Chondrocyte (in vitro differentiated cells): ENCODE measurements at places on chromosomes 4 and X.

GRCh38 chr4:76601791-76602190 is 166.8 kb downstream of the SHROOM3 start:
- no peak for DNase-seq
- H3K4me1 ChIP-seq = peaks cover 59% of the 10 kb centered on the region
- no peaks in the 10 kb centered on the region for H3K36me3 ChIP-seq

GRCh38 chrX:110308220-110308619 is 9.7 kb downstream of the AMMECR1 start:
- H3K4me3 ChIP-seq = no peak overlapping the region
- H3K27me3 ChIP-seq = no peaks in the 10 kb centered on the region
- no peak for DNase-seq
- H3K36me3 ChIP-seq = no peaks in the 10 kb centered on the region

DNA sequence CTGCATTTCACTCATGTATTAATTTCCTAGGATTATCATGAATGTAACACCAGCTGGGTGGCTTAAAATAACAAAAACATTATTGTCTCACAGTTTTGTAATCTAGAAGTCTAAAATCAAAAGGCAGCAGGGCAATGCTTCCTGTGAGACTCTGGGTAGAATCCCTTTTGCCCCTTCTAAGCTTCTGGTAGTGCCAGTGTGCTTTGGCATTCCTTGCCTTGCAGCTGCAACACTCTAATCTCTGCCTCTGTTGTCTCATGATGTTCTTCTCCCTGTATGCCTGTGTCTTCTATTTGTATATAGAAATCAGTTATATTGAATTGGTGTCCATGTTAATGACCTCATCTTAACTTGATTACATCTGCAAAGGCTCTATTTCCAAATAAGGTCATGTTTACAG is 1117.3 kb downstream of the PCDH18 start:
- DNase-seq = no peak
- no peaks in the 10 kb centered on the region for H3K27me3 ChIP-seq
- no peak overlapping the region for H3K4me3 ChIP-seq

- H3K4me1 ChIP-seq = no peaks in the 10 kb centered on the region
- DNase-seq = no peak
- no peak overlapping the region for H3K4me3 ChIP-seq
- no peak overlapping the region for H3K27ac ChIP-seq
- H3K36me3 ChIP-seq = no peaks in the 10 kb centered on the region
- no peaks in the 10 kb centered on the region for H3K27me3 ChIP-seq
Measured at GRCh38 chrX:152810403-152810802, 20.2 kb downstream of the CETN2 start.
